A673 (cell line): ENCODE measurements at places on chromosomes 2 and 18. TPM values are rescaled to one million over a fixed set of nuclear protein-coding genes. Genes with fewer than 3 reads are reported as not detected.

Gene POU3F3
- 0.13 TPM in 1 of 2 replicates, not detected in the other for total RNA-seq

Gene LIMS3
- total RNA-seq, result 2.3 and 2.7 TPM in 2 replicates

Gene CFAP65
- 0.13 and 0.83 TPM in 2 replicates for total RNA-seq

Gene KRCC1
- total RNA-seq, result 8.5 and 9.3 TPM in 2 replicates

Gene SPHKAP
- 10.3 and 12.8 TPM in 2 replicates for total RNA-seq

Gene PDE1A
- 3.1 and 3.8 TPM in 2 replicates for total RNA-seq

Gene MC4R
- not detected in 2 replicates for total RNA-seq

GRCh38 chr2:226893216-226893615 is 57.4 kb downstream of the RHBDD1 start:
- DNase-seq, result no peak

- DNase-seq, result no peak
Observed at GRCh38 chr2:37833423-37833822, 91.7 kb upstream of the RMDN2 start.

GRCh38 chr2:216533609-216534008 is 35.0 kb downstream of the RPL37A start:
- no peak for DNase-seq

DNA sequence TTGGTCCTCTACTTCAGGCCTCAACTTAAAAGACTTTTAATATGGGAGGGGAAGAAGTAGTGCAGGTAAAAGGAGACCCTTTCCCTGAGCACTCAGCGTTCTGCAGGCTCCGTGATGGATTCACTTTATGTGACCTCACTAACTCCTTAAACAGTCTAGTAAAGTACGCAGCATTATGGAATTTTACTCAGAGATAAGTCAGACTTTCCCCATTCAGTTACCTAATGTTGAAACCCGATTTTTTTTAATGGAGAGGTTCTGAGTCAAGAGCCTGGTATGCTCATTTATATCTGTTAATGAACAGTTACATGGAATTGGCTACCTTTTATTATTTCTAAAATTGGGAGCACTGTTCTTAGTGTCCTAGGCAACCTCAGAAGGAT is 34.1 kb downstream of the RASGRP3 start:
- DNase-seq, result no peak

GRCh38 chr18:37544217-37544616 is 21.4 kb downstream of the CELF4 start:
- DNase-seq, result no peak

- no peak for DNase-seq
Observed at GRCh38 chr2:227344231-227344630, 19.2 kb downstream of the MFF start.

DNA sequence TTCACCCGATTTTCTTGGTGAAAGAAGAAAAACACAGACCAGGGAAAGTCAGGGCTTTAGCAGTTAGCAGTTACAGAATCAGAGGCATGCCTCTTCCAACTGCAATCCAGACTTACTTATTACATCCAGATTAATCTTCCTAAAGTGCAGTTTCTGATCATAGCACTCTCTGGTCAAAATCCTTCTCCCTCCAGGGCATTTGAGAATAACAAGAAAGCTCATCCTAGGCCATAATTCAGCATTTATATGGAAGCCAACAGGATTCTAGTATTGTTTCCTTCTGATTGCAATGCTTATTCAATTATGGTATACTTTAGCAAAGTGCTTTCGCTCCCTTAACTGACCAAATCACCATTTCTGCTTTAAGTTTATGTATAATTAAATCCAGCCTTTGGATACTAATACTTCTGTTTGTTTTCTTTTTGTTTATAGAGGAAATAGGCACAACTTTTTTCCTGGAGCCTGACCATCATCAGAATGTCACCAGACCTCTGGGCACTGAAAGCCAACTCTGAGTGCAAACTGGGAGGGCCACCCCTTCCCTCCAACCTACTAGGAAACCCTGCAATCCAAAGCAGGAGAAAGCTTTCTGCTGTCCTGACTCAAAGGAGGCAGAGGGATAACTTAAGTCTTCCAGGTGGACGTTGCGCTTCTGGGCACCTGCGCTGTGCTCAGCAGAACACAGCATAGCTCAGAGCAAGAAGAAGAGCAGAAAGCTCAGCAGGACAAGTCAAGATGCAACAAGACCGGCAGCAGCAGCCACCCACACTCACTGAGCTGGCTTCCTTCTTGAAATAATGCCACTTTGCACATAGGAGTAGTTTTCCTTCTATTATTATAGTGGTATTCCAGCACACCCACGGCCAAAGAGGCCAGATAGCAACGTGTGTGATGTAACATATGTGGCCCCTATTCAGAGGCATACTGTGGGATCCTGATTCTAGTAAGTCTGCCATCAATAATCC is 99.3 kb downstream of the STK39 start:
- DNase-seq, result no peak

DNA sequence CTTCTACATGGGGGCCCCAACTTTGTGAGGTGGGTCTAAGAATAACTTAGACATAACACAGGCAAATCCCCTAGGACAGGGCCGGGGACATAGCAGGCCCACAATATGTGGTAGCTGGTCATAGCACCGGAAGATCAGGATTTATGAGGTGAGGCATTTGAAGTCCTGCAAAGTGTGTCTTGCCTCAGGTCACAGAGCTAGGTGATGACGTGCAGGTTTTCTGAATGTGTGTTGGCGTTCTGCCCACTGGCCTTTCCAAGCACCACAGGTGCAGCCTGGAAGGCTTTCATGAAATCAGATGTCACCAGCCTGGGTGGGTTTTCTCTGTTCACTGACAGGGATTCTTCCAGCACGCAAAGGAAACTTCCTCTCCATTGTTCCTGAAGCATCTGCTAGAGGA is 119.1 kb downstream of the LRATD1 start:
- no peak for DNase-seq

GRCh38 chr2:44705876-44706480 is 235.5 kb upstream of the SIX3 start:
- DNase-seq, result peak; percentile 19

DNA sequence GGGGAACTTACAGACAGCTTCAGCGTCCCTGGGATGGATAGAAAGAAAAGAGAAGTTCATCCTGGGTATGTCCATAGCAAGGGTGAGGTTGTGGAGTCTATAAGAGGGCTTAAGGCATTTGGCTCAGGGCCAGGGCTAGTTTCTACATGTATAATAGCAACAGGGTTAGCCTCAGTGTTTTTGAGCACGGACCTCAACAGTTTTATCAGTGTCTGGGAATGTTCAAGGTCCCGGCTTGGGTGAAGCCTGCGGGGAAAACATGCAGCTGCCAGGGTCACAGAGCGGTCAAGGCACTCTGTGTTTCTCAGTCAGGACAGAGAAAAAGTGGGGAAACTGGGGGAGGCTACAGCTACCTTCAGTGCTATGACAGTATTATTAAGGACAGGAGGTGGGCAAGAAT is 427.7 kb upstream of the HS6ST1 start:
- DNase-seq, result no peak

DNA sequence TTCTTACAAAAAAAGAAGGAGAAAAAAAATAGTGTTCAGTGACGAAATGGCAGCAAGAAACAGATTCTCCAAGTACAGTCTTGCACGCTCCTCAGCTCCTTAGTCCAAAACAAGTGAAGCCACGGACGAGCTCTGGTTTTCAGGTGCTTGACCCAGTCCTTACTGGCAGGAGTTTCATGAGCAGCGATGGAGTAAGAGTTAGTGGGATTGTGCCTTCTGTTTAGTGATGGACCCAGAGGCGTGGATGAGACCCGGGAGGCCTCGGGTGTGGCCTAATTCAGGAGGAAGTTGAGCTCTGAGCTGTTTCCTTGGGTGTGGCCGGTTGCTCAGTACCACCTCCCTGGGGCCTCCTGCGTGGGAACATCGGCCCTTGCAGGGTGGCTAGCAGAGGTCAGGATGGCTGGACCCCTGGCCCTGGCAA is 52.0 kb downstream of the KIF5C start:
- DNase-seq, result no peak

- no peak for DNase-seq
Observed at GRCh38 chr2:62112179-62112578, 83.7 kb upstream of the B3GNT2 start.

DNA sequence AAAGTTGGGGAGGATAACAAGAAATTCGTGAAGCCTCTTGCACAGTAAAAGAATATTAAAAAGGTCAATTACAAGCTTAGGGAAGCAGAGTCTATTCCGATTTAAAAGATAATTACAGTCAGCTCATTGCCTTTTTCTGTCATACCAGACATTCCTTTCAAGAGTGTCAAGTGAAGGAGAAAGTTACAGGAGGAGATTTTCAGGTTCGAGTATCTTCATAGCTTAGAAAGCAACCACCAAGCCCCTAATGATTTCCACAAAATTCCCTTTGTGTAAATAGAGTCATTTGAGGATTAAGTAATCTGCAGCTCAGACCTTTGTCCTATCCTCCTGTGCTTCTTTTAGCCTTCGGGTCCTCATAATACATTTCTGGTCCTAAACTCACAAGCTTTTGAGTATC is 414.9 kb downstream of the CDH2 start:
- DNase-seq, result no peak

DNA sequence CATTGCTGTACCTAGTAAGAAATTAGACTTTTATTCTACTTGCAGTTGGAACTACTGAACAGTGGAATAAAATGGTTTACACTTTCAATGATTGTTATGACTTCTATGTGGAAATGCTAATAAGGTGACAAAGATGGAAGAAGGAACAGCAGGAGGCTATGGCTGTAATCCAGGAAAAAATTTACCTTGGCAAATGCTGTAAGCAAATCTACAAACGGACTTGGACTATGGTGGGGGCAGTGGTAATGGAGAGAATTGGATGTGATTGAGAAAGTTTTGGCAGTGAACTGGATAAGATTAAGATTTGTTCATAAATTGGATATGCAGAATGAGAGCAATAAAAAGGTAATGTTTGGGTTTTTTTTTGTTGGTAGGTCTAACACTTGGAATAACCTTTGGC is 111.0 kb upstream of the ERBB4 start:
- no peak for DNase-seq

DNA sequence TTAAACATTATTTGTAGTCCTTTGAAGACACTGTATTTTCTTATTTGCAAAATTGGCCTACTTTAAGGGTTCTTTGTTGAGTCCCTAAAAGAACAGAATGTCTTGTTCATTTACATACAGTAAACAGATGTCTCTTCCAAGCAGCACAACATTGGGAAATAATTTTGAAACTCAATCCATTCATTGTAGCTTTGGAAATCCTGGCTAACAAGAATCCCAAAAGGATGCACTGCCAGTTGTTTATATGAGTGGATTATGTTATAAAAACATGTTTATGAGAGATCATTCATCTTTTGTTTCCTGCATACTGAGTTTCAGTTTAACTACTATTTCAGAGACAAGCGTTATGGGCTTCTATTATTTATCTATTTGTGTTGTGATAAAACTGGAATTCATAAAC is 499.3 kb downstream of the PID1 start:
- no peak for DNase-seq

- DNase-seq, result no peak
Observed at GRCh38 chr2:190846746-190847145, 33.9 kb upstream of the GLS start.

GRCh38 chr2:84856787-84857186 is 24.1 kb downstream of the TRABD2A start:
- no peak for DNase-seq

DNA sequence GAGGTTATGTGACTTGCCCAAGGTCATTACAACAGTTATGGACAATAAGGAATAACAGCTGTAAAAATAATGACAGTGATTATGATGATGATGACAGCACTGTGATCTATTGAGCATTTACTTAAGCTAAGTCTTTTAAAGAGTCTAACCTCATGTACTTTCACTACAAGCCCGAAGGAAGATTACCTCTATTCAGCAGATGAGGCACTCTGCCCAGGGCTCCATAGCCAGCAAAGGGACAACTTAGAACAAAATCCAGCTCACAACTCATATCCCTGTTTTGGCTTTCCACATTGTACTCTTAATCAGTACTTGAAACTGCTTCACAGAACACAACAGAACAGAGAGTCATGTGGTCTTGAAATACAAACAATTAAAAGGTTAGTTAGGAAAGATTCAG is 290.2 kb downstream of the ZNF385B start:
- no peak for DNase-seq
